Thoracic aorta (tissue), 2 donors: ENCODE measurements at places on chromosomes 12 and 14. TPM values are rescaled to one million over a fixed set of nuclear protein-coding genes. Genes with fewer than 3 reads are reported as not detected.

Gene DUSP6
- 103 TPM for total RNA-seq

Gene DEGS2
- total RNA-seq: not detected

Gene DCN
- 1,972 TPM for total RNA-seq

Gene KRT6C
- total RNA-seq: not detected

Gene MYH6
- not detected for total RNA-seq

Gene TNS2
- 307 TPM for total RNA-seq

Gene CD163
- 341 TPM for total RNA-seq

Gene PRICKLE1
- total RNA-seq: 3.9 TPM

Gene LRRC43
- total RNA-seq: not detected

Gene HOXC4
- total RNA-seq: not detected

Gene IL26
- total RNA-seq: not detected

Gene SYCP3
- total RNA-seq: not detected

Gene DEPDC4
- total RNA-seq: not detected
